Right lobe of liver (tissue), 6 donors: ENCODE measurements at places on chromosomes 11 and 22.

- no peak for DNase-seq
Measured at GRCh38 chr11:64114231-64114630, 51.7 kb downstream of the MACROD1 start.

- no peak for DNase-seq
Measured at GRCh38 chr11:115922876-115923275, 418.7 kb upstream of the CADM1 start.

DNA sequence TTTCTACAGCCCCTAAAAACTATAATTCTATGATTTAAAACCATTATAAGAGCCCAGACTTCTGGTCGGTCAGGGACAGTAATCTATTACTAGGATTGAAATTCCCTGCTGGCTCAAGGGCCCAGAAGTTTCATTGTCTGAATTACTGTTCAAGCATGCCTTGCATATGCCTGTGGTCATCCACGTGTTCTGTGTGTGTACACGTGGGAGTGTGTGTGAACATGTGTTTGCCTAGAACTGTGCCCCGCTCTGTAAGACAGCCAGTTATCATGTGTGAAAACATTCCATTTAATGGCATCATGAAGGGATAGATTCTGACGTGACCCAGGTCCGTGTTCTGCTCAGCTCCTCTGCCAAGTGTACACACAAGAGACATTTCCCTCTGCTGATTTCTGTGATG lies 189.3 kb upstream of the NECTIN1 start:
- DNase-seq, result no peak

GRCh38 chr22:45612451-45612901 lies 59.2 kb upstream of the ATXN10 start:
- peak; percentile 35 for DNase-seq

GRCh38 chr11:130719220-130719915 lies 196.9 kb downstream of the SNX19 start:
- no peak for DNase-seq

DNA sequence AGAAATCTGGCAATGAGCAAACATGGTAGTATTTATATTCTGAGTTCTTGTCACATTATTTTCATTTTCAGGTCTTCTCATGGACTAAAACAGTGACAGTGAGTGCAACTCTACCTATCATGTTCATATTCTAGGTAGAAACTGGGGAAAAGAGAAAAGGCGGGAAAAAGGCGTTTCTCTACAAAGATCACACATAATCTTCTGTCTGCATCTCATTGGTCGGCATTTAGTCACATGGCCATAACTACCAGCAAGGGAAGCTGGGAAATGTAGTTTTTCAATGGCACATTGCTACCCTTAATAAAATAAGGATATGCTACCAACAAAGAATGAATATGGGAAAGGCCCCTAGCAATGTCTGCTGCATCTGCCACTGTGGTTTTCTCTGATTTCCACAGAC lies 57.6 kb upstream of the B3GAT1 start:
- DNase-seq, result no peak

DNA sequence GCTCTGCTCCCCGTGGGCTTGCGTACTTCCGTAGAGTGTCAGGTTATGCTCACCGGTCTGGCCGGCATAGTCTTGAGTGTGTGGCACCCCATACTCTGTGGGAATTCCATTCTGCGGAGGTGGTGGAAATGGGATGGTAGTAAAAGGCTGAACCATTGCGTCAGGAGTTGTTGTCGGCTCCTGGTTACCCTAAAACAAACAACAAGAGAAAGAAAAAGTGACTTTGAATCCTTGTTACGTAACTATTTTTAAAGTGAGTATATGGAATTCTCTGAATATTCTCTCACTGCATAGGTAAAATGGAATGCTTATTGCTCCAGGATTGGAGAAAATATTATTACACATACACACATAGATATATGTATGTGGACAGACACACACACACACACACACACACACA lies 92.1 kb downstream of the APOL5 start:
- no peak for DNase-seq

DNA sequence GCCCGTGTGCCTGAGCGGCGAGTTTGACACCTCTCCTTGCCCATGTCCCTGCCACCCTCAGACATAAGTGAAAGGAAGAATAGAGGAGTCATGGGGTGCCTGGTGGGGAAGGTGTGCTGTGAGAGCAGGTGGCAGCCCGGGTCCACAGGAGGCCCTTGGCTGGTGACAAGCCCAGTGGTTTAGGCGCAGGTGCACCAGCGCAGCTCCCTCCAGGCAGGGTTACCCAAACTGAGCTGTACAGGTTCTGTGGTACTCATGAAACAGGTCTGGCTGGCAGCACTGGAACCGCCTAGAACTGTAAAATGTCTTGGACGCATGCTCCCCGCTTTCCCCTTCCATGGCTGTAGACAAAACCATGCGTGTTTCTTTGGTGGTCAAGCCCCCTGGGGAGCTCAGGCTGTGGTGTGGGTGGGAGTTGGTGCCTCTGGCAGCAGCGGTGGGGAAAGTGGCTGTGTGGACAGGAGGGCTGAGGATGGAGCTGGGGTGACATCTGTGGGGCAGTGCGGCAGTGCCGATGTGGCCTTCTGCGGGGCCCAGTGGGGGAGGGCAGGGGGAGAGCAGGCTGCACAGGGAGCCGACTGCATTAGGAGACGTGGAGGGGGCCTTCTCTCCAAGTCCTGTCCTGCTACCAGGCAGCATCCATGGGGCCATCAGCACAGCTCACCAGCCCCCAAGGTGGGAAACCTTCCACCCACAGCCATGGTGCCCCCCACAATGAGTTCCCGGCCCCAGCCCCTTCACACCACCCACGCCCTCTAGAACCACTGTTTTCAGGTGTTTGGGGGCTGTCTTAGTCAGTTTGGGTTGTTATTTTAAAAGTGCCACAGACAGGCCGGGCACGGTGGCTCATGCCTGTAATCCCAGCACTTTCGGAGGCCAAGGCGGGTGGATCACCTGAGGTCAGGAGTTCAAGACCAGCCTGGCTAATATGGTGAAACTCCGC lies 5.6 kb upstream of the GTSE1 start:
- no peak for DNase-seq
